Central memory CD8-positive, alpha-beta T cell (primary cell): ENCODE measurements at places on chromosomes 16 and 17.

DNA sequence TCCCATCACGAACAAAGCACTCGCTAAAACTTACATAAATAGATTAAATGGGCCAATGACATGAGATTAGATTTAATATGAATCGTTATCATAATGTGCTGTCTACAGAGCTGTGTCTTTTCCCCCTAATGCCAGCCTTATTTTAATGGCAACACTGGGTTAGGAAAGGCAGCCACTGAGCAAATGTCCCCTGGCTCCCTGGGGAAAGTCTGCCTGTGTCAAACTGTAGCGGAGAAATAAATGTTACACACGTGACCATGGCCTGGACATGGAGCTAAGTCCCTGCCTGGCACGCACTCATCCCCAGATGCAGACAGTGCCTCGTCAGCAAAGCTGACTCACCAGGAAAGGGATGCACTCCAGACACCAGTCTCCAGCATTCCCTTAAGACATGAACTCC lies 61.3 kb upstream of the SDK2 start:
- DNase-seq = no peak

DNA sequence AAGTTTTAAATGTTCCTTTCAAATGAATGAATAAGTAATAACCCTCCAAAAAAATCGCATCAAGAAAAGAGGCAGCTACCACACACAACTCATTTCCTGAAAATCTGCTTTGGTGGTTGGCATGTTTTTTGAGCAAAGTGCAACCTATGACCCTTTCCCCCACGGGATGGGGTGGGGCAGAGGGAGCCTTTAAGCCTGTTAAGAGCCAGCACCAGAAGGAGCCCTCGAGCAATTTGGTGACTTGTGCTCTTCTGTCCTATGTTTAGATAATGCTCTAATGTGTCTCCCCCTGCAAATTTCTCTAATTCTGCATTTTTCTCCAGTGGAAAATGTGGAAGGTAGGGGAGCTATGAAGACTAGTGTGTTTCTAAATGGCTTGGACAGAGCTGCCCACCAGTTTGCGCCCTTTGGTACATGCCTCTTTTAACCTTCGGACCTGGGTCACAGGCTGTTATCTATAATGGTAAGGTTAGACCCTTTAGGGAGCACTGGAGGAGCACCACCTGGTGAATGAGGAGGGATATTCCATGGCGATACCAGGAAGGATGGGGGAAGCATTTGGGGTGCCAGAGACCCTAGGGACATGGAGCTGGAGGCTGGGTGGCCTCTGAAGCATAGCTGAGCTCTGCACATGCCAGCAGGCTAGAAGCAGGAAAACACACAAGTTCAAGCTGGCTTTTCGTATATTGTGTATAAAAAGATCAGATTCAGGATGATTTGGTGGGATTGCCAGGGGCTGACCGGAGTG lies 1.6 kb downstream of the PYCARD start:
- DNase-seq = no peak

DNA sequence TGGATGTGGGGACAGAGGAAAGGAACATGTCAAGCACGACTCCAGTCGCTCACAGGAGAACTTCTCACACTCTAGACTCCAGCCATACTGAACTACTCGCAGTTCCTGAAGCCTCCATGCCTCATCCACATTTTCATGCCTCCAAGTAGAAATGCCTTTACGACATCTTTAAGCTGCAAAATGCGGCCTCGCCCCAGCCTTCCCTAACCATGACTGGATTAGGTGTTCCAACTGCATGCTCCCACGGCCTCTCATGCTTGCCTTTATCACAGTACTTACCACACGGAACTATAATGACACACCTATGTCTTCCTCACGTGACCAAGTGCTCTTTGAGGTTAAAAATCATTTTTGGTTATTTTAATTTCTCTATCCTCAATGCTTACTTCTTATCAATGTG lies 23.9 kb downstream of the SMG6 start:
- no peak for DNase-seq

DNA sequence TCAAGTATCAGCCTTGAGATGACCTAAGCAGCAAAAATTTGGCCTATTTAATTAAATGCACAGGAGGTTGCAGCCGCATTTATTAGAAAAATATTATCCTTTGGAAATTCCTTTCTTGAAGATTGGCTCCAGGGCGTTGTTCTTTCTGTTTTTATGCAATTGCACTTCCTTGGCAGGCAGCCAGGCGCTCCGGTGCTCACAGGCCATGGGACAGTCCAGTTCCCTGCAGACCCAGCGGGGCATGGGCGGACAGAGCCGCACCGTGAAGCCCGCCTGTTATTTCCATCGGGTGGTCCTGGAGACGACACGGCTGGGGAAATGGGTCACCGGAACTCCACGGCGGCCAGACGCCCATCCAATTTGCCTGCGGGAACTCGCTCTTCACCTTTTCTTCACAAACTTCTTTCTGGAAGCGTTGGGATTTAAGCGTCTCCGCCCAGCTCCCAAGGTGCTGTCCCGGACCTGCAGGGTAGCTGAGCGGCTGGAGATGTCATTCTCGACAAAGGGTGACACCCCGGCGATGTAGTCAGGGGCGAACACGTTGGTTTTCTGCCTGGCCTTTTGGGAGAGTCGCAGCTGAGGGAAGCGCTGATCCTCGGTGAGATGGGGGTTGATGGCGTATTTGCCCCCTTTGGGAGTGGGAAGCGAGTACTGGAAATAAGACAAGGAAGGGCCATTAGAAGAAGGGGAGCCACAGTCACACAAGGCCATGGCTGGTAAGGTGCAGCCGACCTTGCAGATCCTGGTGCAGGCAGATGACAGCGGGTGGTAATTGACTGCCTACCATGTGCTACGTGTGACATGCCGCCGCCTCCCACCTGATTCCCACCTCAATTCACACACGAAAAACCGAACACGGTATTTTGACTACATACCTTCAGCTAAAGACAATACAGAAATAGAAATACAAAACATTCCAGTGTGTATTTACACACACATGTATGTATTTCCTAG lies 12.5 kb downstream of the NOB1 start:
- no peak for DNase-seq
